ENCODE measurements at places on chromosomes 4 and X.

DNA sequence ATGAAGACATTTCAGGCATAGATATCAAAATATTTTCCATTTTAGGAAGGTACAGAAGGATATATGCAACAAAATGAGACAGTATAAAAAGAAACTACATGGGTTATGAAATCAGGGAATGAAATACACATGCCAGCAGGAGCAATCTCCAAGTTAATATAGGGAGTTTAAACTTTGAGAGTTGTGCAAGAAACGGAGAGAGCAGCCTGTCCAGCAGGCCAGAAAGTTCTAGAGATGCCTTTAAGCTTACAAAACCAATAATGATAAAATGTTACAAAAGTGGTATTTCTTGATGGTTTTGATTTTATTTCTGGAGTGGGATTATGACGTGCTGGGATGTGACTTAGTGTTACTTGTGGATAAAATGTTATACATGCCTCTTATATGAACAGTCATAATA lies 2047.9 kb downstream of the ARAP2 start:
- DNase-seq, result no peak

DNA sequence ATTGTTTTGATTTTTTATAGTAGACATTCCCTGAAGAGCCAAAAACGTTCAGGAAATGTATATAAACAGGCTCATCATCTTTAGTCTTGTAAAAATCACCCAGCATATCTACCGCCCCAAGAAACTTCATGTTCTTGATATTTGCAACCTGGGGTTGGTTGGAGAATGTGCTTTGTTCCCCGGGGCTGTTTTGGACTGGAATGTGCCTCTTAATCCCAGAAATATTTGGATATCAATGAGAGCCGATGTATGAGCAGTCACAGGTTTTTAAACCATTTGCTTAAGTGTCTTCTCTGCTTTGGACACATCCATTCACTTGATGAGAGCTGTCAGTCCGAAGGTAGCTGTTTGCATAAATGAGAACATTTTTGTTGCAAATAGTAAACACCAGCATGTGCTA lies 449.7 kb downstream of the PCDH7 start:
- no peak for DNase-seq

DNA sequence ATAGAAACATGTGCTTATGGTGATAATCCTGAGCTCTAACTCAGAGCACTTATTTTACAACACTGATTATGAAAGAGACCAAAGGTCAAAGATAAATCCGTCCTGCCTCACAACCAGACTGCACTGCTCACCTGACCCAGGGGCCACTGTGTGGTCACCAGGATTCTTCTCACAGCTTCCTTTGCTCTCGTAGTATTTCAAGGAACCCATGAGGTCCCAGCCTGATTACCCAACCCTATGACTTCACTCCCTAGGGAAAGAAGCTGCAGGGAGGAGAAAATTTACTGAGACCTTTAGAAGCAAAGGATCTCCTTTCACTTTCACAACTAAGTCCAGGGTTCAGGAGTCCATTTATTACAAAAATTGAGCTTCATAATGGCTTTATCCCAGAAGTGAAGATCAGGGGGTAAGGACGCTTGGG lies 9.6 kb downstream of the SLC25A5 start:
- DNase-seq, result no peak

DNA sequence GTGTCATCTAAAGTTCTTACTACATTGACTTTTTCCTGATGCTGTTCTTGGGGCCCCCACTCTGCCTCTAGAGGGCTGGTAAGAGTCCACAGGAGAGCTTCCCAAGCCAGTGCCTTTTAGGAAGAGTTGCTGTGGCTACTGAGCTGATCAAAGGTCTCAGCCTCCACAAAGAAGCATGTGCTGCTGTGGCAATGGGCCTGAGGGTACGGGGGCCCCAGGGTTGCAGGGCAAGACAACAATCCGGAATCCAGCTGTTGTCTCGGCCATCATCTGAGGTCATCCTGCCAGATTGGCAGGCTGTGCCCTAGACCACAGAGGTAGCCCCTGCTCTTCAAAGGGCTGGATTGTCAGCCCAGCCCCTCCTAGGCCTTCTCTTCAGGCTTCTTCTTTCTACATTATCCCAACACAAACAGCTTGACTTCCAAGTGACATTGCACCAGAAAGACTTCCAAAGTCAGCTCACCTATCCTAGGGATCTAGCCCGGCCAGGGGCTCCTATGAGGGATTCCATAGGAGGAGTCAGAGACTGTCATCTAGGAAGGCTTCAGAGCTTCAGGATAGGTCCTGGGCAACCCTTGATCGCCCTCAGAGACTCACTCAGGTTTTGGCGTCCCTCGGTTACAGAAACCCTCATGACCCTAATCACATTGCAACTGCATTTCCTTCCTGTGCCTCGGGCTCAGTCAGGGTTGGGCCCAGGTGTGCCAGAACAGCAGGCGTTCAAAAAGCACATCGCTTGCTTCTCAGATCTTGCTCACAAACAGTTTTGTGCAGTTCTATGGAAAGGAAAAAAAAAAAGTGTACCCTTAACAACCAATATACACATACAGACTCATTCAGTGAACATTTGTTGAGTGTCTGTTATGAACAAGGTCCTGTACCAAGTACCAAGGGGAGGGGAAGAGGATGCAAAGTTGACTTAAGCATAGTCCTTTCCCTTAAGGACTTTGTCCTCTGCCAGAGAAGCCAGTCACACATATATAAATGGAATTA lies 27.8 kb downstream of the SLC25A5 start:
- DNase-seq, result no peak

DNA sequence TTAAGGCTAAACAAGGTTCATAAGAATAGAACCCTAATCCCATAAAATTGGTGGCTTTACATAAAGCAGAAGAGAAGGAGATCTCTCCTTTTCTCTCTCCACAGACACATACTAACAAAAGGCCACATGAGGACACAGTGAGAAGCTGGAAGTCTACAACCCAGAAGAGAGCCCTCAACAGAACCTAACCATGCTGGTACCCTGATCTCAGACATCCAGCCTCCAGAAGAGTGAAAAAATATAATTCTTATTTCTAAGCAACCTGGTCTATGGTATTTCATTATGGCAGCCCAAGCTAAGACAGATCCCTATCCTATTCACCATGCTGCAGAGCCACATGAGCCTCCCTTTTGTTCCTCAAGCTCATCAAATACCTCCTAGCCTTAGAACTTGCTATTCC lies 195.5 kb downstream of the ANTXR2 start:
- no peak for DNase-seq

DNA sequence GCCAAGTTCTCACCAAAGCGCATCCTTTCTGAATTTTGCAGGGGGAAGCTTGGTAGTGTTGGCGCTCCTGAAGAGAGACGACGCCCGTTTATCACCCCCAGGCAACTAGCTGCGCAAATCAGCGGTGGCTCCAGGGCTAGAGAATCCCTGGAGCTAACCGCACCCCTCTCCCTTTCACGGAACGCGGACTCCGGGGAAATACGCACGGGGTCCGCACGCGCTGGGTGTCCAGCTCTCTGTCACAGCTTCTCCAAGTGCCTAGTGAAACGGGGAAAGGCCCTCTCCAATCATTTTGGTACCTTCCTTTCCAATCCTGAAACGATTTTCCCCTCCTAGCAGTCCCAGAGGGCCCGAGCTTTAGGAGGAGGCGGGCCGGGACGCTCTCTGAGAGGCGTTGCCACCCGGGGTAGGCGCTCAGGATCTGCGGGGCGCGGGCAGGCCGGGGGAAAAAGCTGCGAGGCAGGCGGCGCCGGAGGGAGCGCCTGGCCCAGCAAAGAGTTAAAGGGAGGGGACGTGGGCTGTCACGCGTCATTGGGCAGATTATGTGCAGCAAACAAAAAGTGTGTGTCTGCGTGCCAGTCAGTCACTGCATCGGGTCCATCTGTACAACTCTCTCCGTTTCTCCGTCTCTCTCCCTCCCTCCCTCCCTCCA lies at the start of gene PRDM8:
PRDM8 (plus strand) TSS at position 582 of the 652 bp plus-strand sequence. CDS start 2,578 bp downstream, outside the sequence.
- peak; percentile 46 for DNase-seq

- DNase-seq, result no peak
Measured at GRCh38 chr4:19739101-19739651, 512.5 kb upstream of the SLIT2 start.

GRCh38 chr4:164467493-164467892 lies 286.4 kb upstream of the SMIM31 start:
- DNase-seq, result no peak

DNA sequence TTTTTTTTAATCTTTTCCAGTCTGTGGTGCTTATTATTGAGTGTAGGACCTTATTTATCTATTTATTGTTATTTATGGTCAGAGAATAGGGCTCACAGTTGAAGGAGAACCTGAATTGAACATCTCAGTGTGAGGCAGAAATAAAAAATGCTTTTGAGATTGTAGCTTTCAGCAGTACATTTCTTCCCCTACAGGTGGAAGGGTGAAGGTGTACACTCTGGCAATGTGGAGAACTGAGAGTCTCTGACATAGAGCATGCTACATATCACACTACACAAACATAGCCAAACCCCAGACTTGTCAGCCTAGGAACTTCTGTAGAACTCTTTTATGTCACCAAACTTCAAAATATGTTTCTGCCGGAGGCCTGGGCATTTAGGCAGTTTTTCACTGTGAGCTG lies 140.2 kb downstream of the STIM2 start:
- DNase-seq, result no peak

DNA sequence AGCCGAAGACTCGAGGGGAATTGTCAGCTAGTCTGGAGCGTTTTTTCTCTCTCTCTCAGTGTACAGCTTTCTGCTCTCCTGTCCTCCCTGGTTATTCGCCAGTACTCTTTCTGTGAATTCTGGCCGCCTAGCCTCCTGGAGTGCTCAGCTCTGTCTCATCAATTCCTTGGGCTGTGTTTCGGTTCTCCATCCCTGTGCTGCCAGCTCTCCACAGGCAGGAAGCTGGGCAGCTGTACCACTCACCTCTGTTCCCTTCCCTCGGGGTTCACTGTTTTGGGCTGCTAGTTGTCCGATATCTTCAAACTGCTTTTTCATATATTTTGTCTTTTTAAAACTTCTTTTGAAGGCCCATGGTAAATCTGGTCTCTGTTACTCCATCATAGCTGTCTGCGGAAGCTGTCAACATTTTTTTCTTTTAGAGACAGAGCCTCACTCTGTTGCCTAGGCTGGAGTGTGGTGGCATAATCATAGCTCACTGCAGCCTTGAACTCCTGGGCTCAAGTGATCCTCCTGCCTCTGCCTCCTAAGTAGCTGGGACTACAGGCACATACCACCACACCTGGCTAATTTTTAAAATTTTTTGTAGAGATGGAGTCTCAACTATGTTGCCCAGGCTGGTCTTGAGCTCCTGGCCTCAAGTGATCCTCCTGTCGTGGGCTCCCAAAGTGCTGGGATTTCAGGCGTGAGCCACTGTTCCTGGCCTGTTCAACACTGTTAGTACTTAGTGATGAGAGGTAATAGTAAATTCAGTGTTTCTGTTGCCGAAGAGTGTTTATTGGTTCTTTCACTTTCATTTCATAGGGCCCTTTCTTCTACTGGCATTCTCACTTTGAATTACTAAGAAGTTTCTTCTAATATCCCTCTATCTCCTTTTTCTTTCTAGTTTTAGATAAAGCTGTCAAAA lies 18.6 kb downstream of the ZCCHC4 start:
- DNase-seq, result peak; percentile 5

- DNase-seq, result no peak
Measured at GRCh38 chr4:82892467-82892802, 1.5 kb upstream of the SEC31A start.

DNA sequence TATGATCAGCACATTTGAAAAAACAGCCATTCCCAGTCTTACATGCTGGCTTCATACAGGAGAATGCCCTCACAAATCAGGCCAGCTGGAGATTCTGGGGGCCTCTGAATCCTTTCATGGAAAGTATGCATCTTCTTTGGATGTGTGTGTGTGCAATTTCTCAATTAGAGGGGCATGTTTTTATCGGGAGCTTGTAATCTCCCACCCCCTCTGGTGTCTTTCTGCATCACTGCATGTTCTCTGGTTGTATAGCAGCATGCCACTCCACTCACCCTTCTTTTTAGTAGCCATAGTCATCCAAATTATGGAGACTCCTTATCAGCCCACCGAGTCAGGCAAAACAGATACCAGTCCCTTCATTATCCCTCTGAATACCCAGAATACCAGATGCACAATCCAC lies 282.2 kb upstream of the SLIT2 start:
- no peak for DNase-seq

DNA sequence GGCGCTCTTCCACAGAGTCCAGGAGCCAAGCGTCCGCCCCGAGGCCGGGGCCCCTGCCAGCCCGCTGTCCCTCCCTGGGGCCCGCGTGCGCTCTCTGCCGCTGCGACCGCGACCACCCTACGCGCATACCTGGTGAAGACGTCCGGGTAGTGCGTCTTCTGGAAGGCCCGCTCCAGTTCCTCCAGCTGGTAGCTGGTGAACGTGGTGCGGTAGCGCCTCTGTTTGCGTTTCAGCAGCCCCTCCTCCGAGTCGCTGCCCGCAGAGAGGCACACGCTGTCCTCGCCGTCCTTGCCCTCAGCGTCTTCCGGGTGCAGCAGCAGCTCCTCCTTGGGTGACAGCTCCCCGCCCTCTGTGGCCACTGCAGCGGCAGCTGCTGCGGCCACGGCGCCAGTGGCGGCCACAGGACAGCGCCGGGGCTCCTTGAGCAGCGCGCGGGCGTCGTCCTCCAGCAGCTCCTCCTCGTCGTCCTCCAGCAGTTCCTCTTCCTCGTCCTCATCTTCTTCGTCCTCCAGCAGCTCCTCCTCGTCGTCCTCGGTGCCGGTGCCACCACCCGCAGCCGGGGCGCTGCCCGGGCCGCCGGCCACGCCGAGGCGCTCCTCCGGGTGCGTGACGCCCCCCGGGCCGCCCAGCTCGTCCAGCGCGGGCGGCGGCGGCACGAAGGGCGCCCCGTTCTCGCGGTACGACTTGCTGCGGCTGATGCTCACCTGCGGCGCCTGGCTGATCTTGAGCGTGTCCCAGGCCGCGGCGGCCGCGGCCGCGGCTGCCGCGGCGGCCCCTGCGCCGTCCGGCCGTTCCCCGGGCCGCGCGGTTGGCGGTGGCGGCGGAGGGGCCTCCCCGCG lies 2.8 kb downstream of the ARX start:
- no peak for DNase-seq

DNA sequence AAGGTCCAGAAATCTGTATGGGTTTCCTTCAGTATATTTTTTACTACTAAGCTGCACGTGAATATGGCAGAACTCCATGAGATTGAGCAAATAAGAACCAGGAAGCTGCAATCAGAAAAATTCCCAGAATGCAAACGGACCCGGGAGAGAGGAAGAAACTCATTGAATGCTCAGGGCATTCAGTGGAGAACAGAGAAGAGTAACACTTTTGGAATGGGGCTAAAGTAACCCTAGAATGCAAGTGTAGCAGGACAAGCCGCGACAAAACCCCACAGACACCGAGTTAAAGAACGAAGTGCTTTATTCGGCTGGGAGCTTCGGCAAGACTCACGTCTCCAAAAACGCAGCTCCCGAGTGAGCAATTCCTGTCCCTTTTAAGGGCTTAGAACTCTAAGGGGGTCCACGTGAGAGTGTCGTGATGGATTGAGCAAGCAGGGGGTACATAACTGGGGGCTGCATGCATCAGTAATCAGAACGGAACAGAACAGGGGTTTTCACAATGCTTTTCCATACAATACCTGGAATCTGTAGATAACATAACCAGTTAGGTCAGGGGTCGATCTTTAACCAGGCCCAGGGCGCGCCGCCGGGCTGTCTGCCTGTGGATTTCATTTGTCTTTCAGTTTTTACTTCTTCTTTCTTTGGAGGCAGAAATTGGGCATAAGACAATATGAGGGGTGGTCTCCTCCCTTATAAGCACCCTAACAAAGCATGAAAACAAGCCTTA lies 56.4 kb downstream of the RAB28 start:
- no peak for DNase-seq

- DNase-seq, result no peak
Measured at GRCh38 chrX:23989689-23990088, 37.3 kb downstream of the KLHL15 start.

- DNase-seq, result no peak
Measured at GRCh38 chr4:84669201-84669600, 86.3 kb downstream of the CDS1 start.

GRCh38 chrX:97260679-97261078 lies 377.0 kb downstream of the RPA4 start:
- DNase-seq, result no peak

- DNase-seq, result no peak
Measured at GRCh38 chr4:68606240-68606639, 30.1 kb upstream of the UGT2B17 start.

Measured in activated naive CD4-positive, alpha-beta T cell treated with Interleukin-2 at 50 U/mL for 16 hours (primary cell).